ENCODE measurements at places on chromosomes 7 and 10.

DNA sequence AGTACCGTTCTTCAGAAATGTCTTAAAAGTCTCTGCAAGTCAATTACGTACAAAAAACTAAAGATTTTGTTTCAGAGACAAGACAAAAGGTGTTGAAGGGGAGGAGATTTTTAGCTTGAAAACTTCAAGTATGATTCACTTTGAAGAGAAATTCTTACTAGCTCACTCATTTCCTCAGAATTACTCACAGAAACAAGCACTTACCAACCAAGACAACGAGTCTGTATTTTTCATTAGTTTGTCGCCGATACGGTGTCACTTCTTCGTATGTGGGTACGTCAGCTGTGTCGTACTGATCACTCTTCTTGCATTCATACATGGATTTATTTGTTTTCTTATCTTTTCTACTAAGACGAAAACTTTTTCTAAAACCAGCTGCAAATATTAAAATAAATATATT is 90.6 kb upstream of the ODAD2 start:
- DNase-seq: no peak

- DNase-seq: no peak
Observed at GRCh38 chr7:149302222-149302621, 40.2 kb downstream of the ZNF783 start.

- DNase-seq: no peak
Observed at GRCh38 chr10:22500656-22501340, 155.5 kb downstream of the SPAG6 start.

DNA sequence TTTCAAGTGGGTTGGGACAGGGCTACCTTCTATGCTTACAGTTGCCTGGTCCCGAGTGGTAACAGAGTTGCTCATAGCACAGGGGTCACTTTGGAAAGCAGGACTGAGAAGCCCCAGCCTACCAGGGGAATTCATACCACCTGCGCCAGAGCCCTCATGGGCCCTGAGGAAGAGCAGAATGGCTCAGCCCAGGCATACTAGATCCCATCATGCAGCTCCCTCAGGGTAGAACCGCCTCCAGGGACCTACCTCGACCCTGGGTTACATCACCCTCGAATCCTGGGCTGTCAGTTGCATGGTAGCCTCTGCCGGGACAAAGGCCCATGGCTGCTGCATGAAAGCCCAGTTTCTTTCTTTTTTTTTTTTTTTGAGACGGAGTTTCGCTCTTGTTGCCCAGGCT is 2.9 kb downstream of the CUEDC2 start:
- DNase-seq: no peak

DNA sequence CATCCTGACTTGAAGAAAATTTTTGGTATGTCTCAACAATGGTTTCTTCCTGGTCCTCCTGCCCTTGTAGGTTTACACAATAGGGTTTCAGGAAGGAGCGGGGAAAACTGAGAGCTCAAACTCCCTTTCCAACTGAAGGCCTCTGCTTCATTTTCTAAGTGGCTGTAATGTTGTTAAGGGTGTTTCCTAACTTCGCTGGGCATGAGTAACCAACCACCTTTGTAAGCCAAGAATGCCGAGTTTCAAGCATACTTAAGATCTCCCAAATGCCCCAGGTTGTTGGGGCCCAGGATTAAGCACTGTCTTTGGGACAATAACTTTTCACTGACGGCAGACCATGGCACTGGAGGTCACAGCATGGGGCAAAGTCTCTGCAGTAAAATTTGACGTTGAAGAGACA is 33.6 kb upstream of the DRGX start:
- DNase-seq: no peak

GRCh38 chr10:62036186-62037081 is 134.9 kb downstream of the ARID5B start:
- no peak for DNase-seq

GRCh38 chr10:69088801-69089501 is 1.0 kb downstream of the SRGN start:
- DNase-seq: no peak

DNA sequence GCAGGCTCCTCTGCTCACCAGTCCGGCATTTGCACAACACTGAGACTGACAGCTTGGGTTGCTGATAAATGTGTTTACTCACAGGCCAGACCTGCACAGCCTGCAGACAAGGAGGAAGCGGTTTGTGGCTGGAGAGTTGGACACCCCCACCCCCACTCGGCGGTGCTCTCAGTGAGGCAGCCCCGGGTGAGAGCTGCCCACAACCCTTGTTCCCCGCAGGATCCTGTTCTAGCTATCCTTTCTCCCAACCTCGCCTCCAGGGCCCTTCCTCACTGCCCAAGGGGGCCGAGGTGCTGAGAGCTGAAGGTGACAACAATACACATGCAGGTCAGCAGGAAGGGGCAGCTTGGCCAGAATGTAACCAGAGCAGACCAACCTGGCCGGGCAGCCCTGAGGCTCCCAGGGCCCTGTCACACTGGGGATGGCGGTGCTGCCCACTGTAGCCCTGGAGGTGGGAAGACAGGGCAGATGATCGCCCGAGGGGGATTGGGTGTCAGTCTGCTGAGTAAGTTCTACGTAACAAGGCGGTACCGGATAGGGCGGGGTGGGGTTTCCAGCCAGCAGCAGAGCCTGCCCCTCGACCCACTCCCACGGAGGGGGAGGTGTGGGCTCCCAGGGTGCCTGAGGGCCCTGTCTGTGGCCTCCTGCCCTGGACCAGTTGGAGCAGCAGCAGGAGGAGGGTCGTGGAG is 2.1 kb upstream of the ADAM8 start:
- peak; percentile 48 for DNase-seq

DNA sequence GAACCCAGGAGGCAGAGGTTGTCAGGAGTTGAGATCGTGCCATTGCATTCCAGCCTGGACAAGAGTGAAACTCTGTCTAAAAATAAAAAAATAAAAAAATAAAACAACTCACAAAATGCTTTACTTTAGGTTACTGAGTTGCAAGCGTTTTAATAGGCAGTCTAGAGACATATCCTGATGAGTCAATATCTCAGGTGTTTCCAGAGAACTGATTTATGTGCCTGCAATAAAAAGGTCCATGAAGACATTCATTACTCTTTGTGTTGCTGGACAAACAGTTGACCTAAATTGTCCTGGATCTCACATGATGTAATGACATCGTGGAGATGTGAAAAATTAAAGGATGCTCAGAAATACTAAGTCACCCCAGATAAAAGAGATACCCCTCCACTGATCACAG is 31.5 kb downstream of the CDNF start:
- no peak for DNase-seq

- no peak for DNase-seq
Observed at GRCh38 chr10:88840881-88841280, 10.8 kb downstream of the ANKRD22 start.

Measured in activated CD8-positive, alpha-beta memory T cell treated with anti-CD3 and anti-CD28 coated beads for 1 hour (primary cell).